Cortex of kidney (tissue), 1 donor: ENCODE measurements at places on chromosomes 5 and 9.

- DNase-seq: no peak
These were observed 5.2 kb downstream of the NTMT1 start for GRCh38 chr9:129630967-129631673.

DNA sequence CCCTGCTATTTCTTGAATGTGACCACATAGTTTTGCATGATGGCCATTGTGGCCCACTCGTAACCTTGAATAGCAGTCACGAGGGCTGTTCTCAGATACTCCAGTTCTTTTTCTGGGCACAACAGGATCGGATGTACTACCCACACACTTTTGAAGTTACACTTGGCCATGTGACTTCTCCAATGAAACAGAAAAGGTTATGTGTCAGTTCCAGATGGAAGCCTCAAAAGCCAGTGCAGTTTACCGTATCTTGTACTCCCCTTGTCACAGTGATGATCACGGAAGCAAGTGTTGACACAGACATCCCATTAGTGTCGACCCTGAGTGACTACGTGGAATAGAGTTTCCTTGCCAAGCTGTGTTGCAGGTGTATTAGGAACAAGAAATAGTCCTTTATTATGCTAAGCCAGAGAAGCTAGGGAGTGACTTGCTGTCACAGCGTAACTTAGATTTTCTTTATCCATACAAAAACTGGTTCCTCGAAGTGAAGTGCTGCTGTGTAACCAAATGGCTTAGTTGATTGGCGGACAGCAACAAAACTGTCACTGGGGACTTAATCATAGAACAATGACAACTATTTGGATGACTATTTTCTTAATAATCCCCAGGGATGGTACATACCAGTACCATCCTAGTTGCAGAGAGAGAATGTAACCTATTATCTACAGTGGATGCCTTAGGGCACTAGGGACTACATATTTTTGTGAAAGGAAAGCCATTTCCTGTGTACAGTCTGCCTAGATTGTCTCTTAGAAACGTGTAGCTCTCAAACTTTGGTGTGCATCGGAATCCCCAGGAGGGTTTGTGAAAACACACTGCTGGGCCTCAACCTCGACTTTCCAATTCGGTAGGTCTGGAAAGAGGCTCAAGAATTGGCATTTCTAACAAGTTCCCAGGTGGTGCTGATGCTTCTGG is 90.1 kb upstream of the DMRT1 start:
- DNase-seq: no peak

- DNase-seq: no peak
These were observed 10.5 kb downstream of the RPS14 start for GRCh38 chr5:150438873-150439546.

DNA sequence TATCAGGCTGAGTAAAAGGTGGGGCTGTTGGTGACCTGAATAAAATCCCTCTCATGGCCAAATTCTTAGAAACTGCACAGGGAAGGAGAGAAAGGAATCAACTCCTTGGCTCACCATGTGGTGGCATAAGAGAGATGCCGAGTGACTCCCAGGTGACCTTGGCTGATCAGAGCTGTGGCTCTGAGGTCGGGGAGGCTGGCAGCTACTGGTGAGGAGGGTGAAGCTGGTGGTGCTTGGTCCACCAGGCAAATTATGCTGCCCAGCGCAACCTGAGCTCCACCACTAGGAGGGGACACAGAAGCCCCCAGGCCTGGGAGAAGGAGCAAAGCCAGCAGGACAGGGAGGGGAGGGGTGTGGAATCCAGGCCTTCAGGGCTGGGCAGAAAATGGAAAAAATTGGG is 111.2 kb upstream of the IL12B start:
- DNase-seq: no peak
